ENCODE measurements at places on chromosomes 4 and X.

GRCh38 chrX:45164021-45164621 lies 36.6 kb downstream of the DIPK2B start:
- no peak for DNase-seq

- no peak for DNase-seq
These were observed 7.6 kb downstream of the SLC2A9 start for GRCh38 chr4:10013722-10014121.

GRCh38 chrX:24266996-24267395 lies 46.9 kb downstream of the SUPT20HL2 start:
- DNase-seq, result no peak

- no peak for DNase-seq
These were observed 186.8 kb downstream of the NWD2 start for GRCh38 chr4:37431417-37431743.

All from HCEC 1CT (cell line).